ENCODE measurements at places on chromosomes 11 and 22.

DNA sequence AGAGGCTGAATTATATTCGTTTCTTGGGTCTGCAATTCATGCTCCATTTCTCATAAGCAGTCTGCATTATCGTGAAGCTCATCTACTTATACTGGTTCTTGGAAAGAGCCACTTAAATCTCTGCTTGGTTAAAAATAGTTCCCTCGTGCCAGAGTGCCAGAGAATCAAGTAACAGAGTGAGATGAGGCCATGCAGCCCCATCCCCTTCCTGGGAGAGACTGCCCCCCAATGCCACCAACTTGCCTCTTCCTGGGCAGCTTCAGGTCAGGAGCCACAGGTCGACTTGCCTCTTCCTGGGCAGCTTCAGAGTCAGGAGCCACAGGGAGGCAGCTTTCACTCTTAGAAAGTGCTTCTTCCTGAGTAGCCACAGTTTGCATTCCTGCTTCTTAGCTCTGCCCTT lies 223.9 kb upstream of the ZBED5 start:
- peak; percentile 5 for DNase-seq

DNA sequence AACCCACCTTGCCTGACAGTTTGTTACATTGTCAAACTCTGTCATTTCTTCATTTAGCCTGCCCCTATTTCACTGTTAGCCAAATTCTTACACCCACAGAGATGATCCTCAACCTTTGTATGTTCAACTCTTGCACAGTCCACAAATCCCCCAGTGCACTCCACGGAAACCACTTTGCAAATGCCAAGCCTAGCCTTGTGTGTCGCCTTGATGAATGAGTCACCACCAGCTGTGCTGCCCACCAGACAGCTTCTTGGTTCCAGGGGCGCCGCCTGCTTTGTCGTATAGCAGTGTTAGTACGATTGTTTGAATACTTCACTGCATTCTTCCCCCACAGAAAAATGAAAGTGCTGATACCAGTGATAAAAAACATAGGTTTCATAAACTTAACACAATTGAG lies 686.3 kb downstream of the NTM start:
- peak; percentile 93 for DNase-seq

DNA sequence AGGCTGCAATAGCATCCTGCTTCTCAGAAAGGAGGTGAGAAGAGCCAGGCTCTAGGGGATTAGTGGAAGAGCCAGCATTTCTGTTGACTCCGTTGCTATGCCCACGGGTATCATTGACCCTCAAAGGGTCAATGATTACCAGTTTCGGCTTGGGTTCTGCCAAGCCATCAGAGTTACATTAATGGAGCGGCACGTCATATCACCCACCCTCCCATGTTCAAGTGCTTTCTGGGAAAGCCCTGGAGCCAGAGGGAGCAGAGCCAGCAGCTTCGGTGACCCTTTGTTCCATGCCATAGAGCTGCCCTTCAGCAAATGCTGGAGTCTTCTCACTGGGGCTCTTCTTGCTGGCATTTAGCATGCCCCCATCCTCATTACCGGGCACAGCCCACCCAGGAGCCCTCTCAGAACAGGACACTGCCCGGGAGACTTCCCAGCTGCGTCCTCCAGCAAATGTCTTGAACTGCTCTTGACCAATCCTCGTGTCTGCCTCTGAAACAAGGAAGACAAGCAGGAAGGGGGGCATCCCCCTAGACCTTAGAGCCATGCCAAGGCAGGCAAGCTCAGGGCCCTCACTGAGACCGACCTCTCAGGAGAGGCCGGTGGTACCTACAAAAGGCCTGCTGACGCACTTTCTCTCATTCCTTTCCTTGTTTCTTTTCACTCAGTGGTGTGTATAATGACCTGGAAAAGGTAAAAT lies 14.6 kb downstream of the KCNJ1 start:
- DNase-seq, result no peak

- DNase-seq, result no peak
These were observed 402.4 kb downstream of the MN1 start for GRCh38 chr22:27399161-27399560.

- no peak for DNase-seq
These were observed 31.0 kb downstream of the SLC22A6 start for GRCh38 chr11:62953811-62954210.

DNA sequence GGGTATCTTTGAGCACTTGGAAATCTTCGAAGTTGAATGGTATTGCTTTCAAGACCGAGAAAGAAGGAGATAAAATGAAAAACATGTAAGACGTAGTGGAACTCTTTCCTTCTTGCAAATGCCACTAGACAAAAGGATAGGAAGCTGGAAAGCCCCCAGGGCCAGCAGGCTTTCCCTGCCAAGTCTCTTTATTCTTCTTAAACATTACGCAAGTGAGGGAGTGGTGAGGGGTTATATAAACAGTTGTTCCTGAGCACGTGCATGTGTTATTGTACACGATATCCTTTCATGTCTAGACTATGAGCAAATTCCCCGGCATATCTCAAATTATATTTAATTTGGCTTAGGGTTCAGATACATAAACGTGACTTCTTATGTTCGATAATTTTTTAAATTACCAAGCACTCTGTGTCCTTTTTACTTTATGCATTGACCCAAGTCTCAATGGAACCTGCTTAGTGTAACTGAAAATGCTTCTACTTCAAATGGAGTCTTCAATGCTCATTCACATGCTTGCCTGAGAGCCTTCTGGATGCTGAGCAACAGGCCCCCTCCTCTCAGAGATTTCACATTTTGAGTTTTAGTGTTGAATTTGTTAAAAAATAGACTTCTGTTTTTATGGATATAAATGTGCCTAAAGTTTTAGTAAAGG lies 59.0 kb downstream of the PPP2R1B start:
- DNase-seq, result peak; percentile 66

- no peak for DNase-seq
These were observed 29.1 kb upstream of the ANGPTL5 start for GRCh38 chr11:101945448-101945847.

DNA sequence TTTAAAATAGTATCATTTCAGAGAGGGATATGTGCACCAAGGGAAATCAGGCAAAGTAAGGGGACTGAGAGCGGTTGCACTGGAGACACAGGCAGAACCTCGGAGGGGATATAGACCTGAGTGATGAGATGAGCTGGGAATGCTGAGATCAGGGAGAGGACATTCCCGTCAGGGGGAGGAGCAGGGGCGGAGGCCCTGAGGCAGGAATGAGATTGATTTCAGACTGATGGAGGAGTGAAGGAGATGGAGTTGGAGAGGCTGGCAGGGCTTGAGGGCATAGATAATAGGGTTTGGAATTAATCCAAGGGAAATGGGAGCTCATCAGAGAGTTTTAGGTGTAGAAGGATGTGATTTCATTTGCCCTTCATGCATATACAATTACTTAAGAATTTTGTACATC lies 13.2 kb downstream of the CD6 start:
- DNase-seq, result no peak

DNA sequence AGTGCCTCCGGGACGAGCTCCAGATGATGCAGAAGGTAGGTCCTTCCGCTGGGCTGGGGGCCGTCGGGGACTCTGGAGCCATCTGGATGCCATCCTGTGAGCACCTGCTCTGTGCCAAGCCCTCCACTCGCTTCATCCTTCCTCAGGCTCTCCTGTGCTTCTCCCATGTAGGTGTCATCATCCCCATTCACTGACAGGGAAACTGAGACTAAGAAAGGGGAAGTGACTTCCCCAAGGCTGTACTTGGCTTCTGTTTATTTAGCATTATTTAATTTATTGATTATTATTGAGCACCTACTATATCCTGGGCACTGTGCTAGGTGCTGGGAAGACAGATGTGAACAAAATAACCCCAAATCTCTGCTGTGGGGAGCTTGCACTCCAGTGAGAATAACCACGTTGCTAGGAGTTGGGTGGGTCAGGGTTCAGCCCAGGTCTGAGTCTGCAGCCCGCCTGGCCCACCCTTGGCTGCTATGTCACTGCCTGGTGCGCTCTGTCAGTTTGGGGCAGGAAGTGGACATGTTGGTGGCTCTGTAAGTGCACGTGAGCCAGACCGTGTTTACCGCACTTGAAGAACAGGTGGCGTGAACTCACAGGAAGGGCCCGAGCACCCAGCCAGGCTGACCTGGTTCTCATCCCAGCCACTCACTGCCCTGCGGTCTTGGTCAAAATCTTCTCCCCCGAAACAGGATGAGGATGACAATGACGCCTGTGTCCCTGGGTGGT lies 35.9 kb upstream of the GCAT start:
- no peak for DNase-seq

- peak; percentile 74 for DNase-seq
These were observed 11.4 kb downstream of the PRSS23 start for GRCh38 chr11:86811637-86812321.

GRCh38 chr11:62777389-62777788 lies 6.2 kb downstream of the TAF6L start:
- DNase-seq, result no peak

DNA sequence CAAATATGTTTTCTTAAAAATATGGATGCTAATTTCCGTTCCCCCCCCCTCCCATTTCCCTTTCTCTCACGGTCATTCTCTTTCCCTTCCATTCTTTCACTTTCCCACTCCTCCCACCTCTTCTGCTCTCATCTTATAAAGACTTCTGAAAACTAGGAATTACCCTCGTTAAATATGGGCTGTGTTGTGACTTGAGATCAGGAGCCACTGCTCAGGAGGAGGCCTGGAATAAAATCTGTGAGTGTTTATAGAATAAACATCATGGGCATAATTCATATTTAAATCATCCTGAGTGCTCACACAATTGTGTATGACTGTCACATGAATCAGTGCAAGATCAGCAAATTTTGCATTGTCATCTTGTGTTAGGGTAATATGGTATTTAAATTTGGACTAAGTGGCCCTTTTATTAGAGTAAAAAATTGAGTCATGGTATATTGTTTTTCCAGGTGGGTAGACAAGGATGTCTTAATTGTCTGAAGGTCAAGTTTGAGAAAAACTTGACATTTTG lies 208.0 kb downstream of the DDX10 start:
- no peak for DNase-seq

- no peak for DNase-seq
These were observed 28.4 kb downstream of the GRAMD1B start for GRCh38 chr11:123458501-123458900.

DNA sequence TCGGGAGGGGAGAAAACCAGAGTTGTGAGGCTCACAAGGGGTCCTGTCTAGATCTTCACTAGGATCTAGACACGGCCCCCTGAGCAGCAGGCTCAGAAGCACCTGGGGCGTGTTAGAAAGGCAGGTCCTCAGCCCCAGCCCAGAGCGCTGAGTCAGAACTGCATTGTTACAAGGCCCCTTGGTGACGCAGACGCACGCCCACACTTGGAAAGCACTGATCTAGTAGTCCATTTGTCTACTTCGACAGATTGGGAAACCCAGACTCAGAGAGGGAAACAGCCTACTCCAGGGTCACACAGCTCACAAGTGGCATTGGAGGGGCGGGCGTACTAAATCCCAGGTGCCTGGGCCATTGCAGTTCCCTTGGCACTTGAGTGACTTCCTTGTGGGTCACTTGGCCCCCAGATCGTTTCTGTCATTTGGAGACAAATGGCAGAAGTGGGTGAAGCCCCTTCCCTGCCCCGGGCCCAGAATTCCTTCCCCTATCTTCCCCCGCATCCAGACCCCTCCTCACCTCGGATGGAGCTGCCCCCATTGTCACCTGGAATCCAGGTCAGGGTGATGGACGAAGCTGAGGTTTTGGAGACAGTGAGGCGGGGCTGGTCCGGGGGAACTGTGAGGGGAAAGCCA lies 110.8 kb downstream of the CEP164 start:
- DNase-seq, result no peak

- peak; percentile 32 for DNase-seq
These were observed 3.6 kb downstream of the PIK3IP1 start for GRCh38 chr22:31288496-31289240.

- peak; percentile 37 for DNase-seq
These were observed 1002.3 kb upstream of the TENM4 start for GRCh38 chr11:80443177-80443576.

DNA sequence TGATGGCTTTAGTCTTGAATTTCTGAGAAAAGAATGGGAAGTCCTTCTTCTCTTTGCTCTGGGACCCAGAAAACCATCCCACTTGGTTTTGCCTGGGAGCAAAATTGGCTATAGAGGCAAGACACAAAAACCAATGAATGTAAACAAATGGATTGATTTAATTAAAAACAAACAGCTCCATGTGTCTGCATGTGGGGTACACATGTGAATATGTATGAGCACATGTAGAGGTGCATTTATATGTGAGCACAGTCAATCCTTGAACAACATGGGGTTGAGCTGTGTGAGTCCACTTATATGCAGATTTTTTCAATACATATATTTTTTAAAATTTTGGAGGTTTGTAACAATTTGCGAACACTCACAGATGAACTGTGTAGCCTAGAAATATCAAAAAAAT lies 87.2 kb downstream of the CCDC81 start:
- no peak for DNase-seq

- DNase-seq, result peak; percentile 41
These were observed 7.6 kb downstream of the OR56A1 start for GRCh38 chr11:6022956-6023355.

All from mesenchymal stem cell (in vitro differentiated cells and primary cell).